ENCODE measurements at places on chromosomes 12 and 14. TPM values are rescaled to one million over a fixed set of nuclear protein-coding genes. Genes with fewer than 3 reads are reported as not detected.

- no peak for DNase-seq
Measured at GRCh38 chr14:50093496-50093895, 22.9 kb downstream of the VCPKMT start.

DNA sequence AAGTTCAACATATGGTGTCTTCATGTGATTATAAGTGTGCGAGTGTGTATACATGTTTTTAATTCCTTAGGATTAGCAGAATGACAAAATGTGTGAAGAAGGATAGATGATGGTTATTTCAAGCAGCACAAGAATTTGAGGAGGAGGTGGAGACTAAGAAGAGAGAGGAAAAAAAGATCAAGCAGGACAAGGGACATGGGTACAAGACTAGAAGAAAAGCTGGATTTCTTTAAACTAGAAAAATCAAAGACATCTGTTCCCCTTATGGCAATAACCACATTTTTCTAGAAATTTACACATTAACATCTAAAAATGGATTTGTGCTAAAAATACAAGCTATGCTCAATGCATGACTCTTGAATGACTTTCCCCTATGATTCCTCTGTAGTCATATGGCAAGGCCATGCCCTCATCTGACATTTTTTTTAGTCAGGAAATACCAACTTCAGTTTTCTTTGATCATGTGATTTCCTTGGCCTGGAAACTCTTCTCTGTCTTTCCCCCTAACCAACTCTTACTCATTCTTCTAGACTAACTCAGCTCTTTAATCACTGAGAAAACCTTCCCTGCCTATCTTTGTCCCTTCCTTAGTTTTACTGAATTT, 435.8 kb downstream of the NRXN3 start:
- no peak for DNase-seq

GRCh38 chr12:105428793-105429395, 98.4 kb downstream of the C12orf75 start:
- no peak for DNase-seq

- no peak for DNase-seq
Measured at GRCh38 chr14:22796087-22796707, 19.0 kb downstream of the SLC7A7 start.

GRCh38 chr12:48000878-48001504, 3.3 kb downstream of the COL2A1 start:
- no peak for DNase-seq

DNA sequence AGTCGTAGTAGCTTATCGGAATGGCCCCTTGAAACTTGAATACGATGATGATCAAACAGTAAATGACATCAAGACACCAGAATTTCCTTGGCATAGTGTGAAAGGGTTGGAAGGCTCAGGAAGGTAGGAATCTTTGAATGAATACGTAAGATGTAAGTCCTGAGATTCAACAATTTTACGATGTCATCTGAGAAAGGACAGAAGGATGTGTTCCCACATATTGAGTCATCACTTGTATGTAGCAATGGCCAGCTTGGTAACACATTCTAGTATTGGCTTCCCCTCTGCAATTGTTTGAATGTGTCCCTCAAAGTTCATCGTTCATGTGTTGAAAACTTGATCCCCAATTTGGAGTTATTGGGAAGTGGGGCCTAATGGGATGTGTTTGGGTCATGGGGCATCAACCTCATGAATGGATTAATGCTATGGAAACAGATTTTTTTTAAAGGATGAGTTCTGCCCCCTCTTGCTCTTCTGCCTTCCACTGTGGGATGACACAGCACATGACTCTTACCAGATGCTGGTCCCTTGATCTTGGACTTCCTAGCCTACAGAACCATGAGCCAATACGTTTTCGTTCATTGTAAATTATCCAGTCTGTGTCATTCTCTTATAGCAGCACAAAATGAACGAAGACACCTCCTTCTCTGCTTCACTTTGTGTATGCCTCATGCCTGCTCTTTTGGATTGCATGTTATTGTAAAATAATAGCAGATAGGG, 284.6 kb downstream of the BCAT1 start:
- DNase-seq: no peak

- no peak for DNase-seq
Measured at GRCh38 chr12:120064054-120064940, 52.3 kb downstream of the RAB35 start.

GRCh38 chr12:13093191-13093847, 10.1 kb downstream of the GSG1 start:
- no peak for DNase-seq

DNA sequence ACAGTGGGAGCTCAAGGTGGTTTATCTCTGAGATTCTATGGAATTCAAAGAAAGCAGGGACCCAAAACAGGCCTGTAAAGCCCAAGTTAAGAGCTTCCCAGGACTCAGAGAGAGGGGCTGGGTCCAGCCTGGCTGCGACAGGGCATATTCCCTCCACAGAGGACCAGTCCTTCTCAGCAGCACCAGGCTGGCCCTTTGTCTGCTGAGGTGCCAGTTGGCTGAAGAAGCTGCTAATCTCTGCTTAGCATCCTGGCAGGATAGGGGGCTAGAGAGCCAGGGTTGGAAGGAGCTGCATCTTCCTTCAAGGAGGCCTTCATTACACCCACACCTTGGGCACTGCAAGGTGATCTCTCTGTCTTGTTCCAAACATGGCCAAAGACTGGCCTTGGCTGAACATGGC, 68.3 kb upstream of the TUNAR start:
- no peak for DNase-seq

DNA sequence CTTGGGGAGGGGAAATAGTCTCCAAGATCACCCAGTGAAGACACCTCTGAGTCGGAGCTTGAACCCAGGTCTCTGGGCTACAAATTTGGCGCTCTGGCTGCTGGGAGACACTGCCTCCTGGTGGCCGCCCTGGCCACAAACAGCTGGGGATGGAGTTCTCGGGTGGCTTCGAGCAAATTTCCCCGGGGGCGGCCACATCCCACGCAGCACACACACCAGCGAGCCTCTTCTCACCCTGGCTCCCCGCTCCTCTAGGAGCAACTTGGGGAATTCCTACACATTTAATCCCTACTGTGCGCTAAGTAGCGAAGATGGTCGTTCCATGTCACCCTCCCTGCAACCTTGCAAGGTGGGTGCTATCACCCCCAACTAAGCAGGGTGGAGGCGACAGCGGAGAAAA, 66.2 kb upstream of the BEGAIN start:
- DNase-seq: no peak

The SARNP gene
- 40.1 TPM for total RNA-seq

The APOLD1 gene
- total RNA-seq: 11.0 TPM

The ZDHHC22 gene
- not detected for total RNA-seq

The CIDEB gene
- 16.4 TPM for total RNA-seq
